ENCODE measurements at places on chromosomes 7 and 10.

- peak; percentile 70 for DNase-seq
These were observed 3.1 kb downstream of the CPED1 start for GRCh38 chr7:120991581-120991980.

DNA sequence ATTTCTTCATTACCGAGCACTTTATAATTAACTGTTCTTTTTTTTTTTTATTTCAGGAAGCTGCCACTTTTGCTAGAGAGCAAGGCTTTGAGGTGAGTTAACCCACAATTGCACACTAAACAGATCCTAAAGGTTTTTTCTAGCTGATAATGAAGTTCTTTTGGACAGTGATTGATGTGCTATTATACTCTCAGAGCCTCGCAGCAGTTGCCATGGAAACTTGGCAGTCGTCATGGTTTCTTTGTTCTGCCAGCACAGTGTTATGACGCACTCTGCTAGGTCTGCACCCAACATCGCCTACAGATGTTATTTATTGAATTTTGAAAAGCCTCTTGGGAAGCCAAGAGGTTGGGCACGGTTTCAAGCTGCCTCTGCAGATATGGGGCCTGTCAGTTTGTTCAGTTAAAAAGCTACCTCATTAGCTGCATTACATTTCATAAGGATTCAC is 237.2 kb upstream of the KAT6B start:
- peak; percentile 95 for DNase-seq

DNA sequence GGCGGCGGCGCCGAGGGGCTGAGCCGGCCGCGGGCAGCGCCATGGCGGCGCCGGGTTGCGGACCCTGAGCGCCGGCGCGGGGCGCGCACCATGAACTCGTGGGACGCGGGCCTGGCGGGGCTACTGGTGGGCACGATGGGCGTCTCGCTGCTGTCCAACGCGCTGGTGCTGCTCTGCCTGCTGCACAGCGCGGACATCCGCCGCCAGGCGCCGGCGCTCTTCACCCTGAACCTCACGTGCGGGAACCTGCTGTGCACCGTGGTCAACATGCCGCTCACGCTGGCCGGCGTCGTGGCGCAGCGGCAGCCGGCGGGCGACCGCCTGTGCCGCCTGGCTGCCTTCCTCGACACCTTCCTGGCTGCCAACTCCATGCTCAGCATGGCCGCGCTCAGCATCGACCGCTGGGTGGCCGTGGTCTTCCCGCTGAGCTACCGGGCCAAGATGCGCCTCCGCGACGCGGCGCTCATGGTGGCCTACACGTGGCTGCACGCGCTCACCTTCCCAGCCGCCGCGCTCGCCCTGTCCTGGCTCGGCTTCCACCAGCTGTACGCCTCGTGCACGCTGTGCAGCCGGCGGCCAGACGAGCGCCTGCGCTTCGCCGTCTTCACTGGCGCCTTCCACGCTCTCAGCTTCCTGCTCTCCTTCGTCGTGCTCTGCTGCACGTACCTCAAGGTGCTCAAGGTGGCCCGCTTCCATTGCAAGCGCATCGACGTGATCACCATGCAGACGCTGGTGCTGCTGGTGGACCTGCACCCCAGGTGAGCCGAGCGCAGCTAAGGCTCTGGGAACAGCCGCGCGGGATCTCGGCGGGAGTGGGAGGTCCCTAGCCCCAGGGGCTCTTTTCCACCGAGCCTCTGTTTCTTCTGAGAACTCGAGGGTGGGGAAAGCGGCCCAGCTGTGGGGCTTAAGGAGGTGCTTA is at the start of gene GPR26:
GPR26 (plus strand) TSS at position 38 of the 919 bp plus-strand sequence; CDS start at position 91, 53 bp downstream.
- DNase-seq = no peak

- no peak for DNase-seq
These were observed 164.8 kb downstream of the WDR11 start for GRCh38 chr10:121015916-121016315.

GRCh38 chr7:94059746-94060145 is 55.6 kb upstream of the BET1 start:
- no peak for DNase-seq

- no peak for DNase-seq
These were observed 211.4 kb upstream of the KLF14 start for GRCh38 chr7:130945411-130945811.

- DNase-seq = no peak
These were observed 20.0 kb downstream of the COPG2 start for GRCh38 chr7:130648580-130648979.

DNA sequence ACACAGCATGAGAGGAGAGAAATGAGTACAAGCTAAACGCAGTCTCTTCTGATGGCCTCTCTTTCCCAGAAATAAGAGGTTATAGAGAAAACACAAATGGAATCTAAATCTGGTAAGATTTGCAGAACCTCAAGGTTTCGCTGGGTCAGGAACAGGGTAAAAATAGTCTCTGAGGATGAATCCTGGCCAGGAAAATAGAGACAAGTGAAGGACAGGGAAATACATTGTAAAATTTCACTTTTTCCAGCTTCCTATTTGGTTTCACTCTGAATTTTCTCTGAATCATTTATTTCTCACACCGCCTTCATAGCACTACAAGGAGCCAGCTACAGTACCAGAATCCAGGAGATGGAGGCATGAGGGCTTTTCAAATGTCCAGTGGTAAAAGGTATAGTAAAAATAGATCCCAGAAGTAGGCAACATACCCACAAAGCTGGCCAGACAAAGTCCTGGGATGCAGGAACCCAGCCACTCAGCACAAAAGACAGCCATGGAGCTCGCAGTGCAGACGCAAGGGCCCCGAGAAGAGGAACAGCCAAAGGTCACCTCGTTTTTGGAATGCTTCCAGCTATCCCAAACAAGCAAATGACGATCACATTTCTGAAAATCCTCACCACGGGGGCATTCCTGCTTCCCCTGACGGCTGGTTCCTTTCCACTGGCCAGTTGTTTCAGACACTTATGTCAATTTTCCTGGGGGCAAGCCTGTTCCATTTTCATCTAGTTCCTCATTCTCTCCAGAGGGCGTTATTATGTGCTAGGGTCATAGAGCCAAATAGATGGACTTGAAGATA is 21.5 kb upstream of the IKZF1 start:
- DNase-seq = no peak

- no peak for DNase-seq
These were observed 143.0 kb downstream of the KIAA1217 start for GRCh38 chr10:24351961-24352360.

- DNase-seq = no peak
These were observed 42.7 kb downstream of the HTRA1 start for GRCh38 chr10:122503886-122504609.

DNA sequence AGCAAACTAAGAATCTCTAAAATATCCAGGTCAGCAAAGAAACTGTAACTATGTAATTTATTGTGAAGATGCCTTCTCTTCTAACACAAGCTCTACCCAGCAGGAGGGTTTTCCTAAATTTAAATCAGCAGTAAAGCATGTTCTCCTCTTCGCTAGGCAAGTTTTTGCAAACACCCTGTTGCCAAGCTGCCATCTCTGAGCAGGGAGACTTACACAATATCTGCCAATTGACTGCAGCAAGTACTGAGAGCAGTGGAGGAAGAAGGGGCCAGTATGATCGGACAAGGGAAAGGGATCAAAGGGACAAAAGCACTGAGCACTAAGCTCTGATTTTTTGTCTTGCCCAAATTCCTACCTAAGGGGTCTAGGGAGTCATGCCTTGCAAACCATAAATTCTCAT is 16.0 kb upstream of the LANCL2 start:
- DNase-seq = no peak

DNA sequence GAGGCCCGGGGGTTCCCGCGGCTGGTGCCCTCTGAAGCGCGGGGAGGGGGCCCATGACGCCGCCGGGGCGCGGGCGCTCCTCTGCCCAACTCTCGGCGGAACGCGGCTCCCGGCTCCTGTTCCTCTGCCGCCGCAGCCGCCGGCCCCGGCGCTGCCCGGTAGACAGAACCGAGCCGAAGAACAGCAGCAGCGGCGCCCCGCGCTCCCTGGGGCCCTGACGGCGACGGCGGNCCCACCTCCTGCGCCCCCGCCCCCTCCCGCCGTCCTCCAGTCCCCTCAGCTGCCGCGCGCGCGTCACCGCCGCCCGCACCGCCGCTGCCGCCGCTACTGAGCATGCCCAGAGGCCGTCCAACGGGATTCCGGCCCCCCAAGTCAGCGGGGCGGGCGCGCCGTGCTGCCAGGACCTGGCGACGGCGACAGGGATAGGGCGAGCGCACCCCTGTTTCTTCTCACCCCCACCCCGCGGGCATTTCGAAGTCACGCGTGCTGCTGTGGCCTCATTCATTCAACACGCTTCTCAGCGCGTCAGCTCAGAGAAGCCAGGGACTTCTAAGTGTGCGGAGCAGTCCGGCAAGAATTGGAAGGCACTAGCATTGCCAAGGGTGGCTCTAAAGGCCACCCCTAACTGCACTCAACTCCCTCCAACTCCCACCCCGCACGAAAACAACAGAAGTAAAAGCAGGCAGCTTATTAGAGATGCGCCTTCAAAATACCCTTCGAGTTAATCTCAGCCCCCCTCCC is at the start of gene IPMK:
IPMK (minus strand) TSS at position 182 of the 741 bp plus-strand sequence. CDS start 283 bp downstream, outside the sequence.
- peak; percentile 92 for DNase-seq

DNA sequence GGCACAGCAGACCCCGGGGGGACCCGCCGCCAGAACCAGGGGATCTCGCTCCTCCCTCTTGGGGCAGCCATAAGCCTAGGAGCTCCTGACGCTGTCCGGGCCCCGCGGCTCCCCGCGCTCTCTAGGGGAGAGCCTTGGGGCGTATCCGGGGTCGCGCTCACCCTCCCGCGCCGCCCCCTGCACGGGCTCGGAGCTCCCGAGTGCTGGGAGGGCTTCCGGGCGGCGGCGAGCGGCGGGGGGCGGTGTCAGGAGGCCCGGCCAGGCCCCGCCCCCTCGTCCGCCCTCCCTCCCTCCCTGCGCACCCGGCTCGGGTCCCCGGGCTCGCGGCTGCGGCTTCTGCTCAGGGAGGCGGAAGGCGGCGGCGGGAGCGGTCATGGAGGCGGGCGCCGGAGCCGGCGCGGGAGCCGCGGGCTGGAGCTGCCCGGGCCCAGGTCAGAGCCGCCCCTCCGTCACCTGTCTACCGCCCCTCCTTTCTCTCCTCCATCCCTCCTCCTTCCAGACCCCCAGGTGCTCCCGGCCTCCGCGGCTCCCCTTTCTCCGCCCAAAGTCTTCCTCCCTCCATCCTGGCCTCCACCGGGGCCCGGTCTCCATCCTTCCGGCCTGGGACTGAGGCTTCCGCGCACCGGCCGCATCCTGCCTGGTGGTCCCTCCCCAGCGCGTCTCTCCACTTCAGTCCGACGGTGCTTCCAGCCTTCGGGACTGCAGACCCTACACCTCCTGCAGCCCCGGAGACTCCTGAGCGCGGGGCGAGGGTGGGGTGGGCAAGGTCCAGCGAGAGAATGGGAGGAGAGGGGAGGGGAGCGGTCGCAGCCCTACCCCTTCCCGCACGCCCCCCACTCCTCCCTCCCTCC is at the start of gene CCDC136:
CCDC136 (plus strand) TSS at position 848 of the 851 bp plus-strand sequence. CDS start 444 bp downstream, outside the sequence.
- DNase-seq = no peak

DNA sequence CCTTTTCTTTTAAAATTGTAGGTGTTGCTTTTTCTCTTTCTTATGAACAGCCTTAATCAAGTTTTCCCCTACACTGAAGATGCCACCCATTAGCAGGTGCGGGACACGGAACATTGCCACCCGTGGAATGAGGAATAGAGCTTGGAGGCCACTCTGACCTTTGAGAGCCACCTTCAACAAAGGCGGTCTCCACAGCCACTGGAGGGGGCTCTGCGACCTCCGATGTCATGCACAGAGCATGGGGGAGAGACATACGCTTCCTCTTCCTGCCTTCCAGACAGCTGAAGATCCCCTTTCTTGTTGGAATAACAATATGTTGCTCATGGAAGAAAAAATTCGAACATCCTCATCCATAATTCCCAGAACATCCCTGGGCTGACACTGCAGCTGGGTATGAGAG is 39.1 kb downstream of the ADARB2 start:
- no peak for DNase-seq

GRCh38 chr7:105278973-105279687 is 109.6 kb downstream of the SRPK2 start:
- DNase-seq = no peak

GRCh38 chr7:138875794-138876193 is 77.8 kb upstream of the ATP6V0A4 start:
- DNase-seq = peak; percentile 92

DNA sequence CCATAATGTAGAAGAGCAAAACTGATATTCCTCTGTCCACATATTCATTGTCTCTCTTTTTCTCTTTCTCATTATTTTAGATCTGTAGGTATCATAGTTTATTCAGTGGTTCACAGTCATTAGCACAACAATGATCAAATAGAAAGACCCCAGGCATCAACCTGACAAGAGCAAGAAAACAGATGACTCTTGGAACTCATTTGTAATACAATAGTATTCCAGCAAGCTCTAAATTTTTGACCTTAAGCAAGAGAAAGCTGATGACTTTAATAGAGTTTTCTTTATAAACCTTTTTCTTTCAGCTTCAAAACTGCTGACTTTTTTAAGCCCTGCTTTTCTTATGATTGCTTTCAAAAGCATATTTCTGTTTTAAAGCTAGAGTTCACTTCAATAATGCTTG is 507.5 kb upstream of the SORCS1 start:
- DNase-seq = no peak

DNA sequence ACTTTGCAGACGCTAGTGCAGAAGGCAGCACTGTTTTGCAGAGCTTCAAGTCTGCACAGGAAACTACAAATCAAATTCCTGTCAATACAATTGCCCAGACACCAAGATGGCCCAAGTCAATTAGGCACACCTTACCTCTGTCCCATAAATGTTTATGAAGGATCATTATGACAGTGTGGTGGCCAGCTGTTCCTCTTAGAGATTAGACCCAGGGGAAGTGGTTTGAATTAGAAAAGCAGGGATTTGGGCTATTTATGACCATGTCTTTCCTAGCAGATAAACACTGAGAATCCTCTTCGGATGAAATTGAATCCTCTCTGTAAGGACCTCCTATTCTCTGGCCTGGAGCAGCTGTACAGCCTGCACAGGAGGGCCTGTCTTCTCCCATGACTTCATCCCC is 9.9 kb upstream of the NEUROG3 start:
- DNase-seq = no peak

GRCh38 chr10:22501413-22501812 is 156.1 kb downstream of the SPAG6 start:
- no peak for DNase-seq

GRCh38 chr10:71750124-71750841 is 23.0 kb downstream of the VSIR start:
- DNase-seq = no peak

DNA sequence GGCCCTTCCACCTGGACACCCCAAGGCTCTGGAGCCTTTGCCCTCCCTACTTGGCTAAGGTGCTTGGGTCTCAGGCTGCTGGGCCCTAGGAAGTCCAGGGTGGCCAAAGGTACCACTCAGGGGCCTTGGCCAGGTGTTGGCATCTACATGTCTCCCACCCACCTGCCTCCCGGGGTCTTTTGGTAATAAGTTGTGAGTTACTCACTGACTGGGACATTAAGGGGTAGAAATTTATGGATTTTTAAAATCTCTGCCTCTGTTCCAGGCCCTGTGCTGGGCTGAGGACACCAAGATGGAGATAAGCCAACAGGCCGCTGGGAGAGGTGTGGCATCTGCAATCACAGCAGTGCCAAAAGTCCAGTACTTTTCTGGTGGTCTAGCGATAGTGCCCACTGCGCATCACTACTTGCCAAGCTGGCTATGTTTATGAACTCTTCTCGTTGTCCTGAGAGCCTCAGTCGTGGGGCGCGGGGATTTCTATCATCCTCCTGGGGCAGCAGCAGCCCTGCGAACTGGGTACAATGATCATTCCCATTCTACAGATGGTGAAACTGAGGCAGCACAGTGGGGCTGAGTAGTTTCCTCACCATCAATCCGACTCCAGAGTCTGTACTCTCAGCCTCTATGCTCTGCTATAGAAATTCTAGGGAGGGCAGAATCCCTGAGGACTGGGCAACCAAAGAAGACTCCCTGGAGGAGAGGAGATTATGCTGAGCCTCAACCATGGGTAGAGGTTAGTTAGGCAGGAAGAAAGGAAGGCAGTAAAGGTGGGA is 36.2 kb downstream of the TBATA start:
- DNase-seq = no peak
